GM23338 (cell line): ENCODE measurements at places on chromosomes 2 and 18. TPM values are rescaled to one million over a fixed set of nuclear protein-coding genes. Genes with fewer than 3 reads are reported as not detected.

TEX44 gene
- not detected in 2 replicates for polyA plus RNA-seq

MAPK4 gene
- polyA plus RNA-seq = 1.3 TPM in 2 replicates

ACP1 gene
- polyA plus RNA-seq = 263 and 281 TPM in 2 replicates

CRYGC gene
- polyA plus RNA-seq = not detected in 2 replicates

NUP35 gene
- 49.9 and 65.3 TPM in 2 replicates for polyA plus RNA-seq

LPIN1 gene
- polyA plus RNA-seq = 4.4 and 5.4 TPM in 2 replicates

ZNF516 gene
- polyA plus RNA-seq = 11.9 and 12.2 TPM in 2 replicates

PROC gene
- 2.4 and 2.7 TPM in 2 replicates for polyA plus RNA-seq

ESPNL gene
- polyA plus RNA-seq = 0.44 and 0.71 TPM in 2 replicates

LONRF2 gene
- 0.03 and 0.05 TPM in 2 replicates for polyA plus RNA-seq

NHEJ1 gene
- polyA plus RNA-seq = 16.5 and 19.6 TPM in 2 replicates

MYO7B gene
- not detected in 2 replicates for polyA plus RNA-seq

CIB4 gene
- not detected in 2 replicates for polyA plus RNA-seq

DARS1 gene
- polyA plus RNA-seq = 148 and 165 TPM in 2 replicates

GRCh38 chr2:27736031-27736889 is 35.3 kb upstream of the MRPL33 start:
- DNase-seq = no peak

DNA sequence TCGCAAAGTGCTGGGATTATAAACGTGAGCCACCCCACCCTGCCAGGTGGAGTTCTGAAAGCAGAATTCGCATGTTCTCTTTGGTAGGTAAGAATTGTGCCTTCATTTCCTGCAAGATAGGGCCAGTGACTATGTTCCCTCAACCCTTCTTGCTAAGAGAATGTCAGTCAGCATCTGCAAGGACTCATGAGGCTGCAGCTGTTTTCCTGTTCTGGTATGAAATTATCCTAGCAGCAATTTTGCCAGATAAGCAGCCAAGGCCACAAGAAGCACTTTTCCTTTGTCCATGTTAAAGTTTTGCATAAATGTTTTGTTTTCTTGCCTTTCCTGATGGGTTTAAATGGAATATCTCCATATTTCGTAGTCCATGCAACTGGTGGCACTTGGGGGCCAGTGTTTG is 6.8 kb upstream of the ARHGAP28 start:
- no peak for DNase-seq

GRCh38 chr18:45071956-45072355 is 391.3 kb downstream of the SETBP1 start:
- no peak for DNase-seq

- DNase-seq = no peak
These were observed 13.4 kb upstream of the TLK1 start for GRCh38 chr2:171174075-171174474.

- DNase-seq = no peak
These were observed 49.0 kb upstream of the TWSG1 start for GRCh38 chr18:9285604-9286003.

- peak; percentile 58 for DNase-seq
These were observed 756 bp upstream of the PTPN4 start for GRCh38 chr2:119758881-119759450.

GRCh38 chr2:219658874-219659273 is 31.4 kb downstream of the SLC4A3 start:
- DNase-seq = no peak

DNA sequence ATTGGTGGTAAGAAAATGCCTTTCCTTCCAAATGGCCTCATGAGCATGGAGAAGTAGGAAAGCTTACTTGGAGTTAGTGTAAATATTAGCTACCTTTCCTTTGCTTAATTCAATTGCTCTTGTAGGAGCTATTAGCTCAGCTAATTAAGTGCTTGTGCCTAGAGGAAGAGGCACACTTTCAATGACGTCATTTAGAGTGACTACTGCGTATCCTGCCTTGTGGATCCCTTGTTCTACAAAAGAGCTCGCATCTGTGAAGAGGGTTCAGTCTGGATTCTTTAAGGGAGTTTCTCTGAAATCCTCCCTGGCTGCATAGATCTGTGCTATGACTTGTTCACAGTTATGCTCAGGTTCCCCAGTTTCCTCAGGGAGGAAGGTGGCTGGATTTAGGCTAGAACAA is 122.5 kb upstream of the SPHKAP start:
- DNase-seq = no peak

GRCh38 chr2:238132463-238133450 is 5.7 kb upstream of the KLHL30 start:
- DNase-seq = no peak

DNA sequence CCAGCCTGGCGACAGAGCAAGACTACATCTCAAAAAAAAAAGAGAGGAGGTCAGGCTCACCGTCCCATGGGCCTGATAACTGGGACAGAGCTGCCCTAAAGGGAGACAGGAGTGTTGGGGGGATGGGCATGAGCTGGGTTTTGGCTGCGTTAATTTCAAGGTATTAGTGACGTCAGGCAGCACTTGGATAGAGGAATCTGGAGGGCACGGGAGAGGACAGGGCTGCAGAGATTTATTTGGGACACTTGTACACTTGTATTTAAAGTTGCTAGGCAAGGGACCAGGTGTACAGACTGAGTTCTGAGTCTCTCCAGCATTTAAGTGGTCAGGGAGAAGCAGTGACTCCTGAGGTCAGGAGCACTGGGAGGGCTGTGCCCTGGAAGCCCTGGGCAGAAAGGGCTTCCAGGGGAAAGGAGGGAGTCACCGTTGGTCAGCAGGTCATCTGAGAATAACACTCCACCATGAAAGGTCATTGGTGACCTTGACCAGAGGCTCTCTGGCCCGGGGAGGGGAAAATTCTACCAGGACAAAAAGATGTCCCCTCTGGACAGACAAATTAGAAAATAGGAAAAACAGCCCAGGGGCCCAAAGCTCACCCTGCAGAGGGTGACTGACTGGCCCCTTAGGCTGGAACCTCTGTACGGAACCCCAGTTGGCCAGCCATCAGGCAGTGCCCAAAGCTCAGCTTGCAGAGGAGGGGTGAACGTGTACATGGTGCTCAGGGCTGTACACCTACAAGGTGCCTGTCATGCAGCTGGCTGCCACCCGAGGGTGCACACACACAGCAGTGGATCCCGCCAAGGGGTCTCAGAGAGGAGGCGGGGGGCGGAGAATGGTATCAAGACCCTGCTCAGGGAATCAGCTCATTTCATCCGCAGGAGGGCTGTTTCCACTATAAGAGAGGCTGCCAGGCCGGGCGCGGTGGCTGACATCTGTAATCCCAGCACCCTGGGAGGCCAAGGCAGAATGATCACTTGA is 23.0 kb upstream of the CNNM3 start:
- no peak for DNase-seq

DNA sequence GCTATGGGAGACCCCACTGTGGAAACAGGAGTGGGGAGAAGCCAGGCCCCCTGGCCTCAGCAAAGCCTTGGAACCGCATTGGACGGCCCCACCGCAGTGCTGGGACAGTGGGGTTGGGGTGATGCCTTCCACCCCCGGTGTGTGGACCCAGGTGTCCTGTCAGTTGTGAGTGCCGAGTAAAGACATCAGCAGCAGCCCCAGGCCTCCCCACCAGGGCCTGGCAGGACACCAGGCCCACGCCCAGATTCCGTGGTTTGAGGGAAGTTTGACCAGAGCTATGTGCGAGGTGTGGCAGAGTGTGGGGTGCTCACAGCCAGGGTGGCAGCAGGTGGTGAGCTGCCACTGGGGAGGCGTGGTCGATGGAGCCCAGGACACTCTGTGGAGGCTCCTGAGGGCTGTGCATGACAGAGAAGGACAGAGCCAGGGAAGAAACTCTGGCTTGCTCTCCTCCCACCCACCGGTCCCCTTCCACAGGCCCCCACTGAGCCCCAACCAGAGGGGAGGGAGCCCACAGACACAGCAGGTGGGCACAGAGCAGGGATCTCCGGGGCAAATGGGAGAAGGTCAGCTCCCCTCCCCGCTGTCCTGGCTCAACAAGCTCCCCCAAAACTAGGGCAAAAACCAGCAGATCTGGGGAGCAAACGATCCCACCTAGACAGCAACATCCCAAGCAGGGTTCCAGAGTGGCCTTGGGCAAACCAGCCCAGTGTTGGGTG is 69.1 kb downstream of the TWIST2 start:
- DNase-seq = no peak

DNA sequence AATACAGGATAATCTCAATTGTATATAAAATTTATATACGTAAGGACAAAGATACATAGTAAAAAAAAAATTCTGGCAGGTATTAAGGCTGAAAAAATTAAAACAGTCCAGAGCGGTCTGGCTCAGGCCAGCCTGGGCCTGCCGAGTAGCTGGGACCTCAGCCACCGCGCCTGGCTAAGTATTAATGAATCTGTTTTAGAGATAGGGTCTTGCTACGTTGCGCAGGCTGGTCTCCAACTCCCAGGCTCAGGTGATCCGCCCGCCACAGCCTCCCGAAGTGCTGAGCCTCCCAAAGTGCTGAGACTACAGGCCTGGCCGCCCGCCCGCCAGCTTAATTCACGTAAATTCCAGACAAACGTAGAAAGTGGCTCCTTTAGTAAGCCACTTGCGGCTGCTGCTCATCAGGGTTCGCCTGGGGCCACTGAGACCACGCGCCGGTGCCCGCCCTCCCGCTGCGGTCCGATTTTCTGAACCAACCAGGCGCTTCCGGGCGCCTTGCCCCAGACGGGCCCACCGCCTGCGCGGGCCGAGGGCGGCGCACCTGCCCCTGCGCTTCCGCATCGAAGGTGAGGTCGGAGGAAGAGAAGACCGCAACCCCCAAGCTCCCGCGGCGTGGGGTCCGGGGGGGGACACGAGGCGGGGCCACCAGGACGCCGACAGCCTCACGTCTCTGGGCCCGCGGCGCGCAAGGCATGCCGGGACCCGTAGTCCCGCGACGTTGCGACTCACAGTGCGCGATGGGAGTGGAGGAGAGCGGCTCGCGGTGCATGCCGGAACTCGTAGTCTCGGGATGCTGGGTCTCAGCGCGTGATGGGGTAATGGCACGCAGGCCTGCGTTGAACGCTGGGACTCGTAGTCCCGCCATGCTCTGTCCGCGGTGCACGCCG is 695 bp upstream of the CTDP1 start:
- peak; percentile 99 for DNase-seq

- no peak for DNase-seq
These were observed 258.9 kb downstream of the ICOS start for GRCh38 chr2:204195498-204195897.

GRCh38 chr2:218860950-218861381 is 1.4 kb downstream of the WNT6 start:
- peak; percentile 97 for DNase-seq

DNA sequence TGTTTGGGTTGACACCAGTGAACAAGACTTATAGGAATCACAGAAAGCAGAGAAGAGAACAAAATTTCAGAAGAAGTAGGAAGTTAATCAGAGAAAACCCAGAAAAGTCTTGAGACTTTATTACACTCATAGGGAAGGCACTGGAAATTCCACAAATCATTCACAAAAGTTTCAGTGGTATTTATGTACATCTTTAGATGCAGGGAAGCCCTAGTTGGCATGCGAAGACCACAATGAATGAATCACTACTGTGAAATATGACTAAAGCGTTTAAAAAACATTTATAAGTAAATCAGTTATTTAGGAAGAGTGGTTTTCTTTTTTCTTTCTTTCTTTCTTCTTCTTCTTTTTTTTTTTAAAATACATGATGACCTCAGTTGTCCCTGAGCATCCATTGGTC is 105.1 kb downstream of the NUP35 start:
- no peak for DNase-seq

DNA sequence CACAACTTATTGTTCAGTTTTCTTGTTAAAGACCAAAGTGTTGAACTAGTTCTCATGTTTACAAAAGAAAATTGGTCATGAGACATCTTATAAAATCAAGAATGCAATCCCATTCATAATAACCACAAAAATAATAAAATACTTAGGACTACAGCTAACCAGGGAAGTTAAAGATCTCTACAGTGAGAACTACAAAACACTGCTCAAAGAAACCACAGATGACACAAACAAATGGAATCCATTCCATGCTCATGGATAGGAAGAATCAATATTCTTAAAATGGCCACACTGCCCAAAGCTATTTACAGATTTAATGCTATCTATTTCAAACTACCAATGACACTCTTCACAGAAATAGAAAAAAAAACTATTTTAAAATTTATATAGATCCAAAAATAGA is 1354.8 kb upstream of the CDH2 start:
- DNase-seq = no peak

DNA sequence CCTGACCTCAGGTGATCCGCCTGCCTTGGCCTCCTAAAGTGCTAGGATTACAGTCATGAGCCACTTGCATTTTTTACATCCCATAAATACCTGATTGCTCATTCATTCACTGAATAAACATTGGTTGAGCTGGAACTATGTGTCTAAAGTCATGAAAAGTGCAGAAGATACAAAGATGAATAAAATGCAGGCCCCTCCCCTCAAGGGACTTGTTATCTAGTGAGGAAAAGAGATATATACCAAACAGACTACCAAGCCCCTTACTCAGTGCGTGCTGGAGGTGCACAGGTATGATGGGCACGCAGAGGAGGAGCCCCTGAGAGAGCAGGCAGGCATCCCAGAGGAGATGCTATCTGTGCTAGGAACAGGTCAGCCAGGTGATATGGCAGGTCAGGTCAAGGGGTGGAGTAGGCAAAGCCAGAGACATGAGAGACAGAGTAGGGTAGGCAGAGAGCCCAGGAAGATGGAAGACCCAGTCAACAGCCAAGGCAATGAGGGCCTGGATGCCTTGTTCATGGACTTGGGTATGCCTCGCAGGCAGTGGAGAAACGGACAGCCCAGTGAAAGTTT is 7.7 kb downstream of the FHL2 start:
- no peak for DNase-seq

GRCh38 chr18:45321520-45321919 is 293.8 kb upstream of the SLC14A2 start:
- no peak for DNase-seq

DNA sequence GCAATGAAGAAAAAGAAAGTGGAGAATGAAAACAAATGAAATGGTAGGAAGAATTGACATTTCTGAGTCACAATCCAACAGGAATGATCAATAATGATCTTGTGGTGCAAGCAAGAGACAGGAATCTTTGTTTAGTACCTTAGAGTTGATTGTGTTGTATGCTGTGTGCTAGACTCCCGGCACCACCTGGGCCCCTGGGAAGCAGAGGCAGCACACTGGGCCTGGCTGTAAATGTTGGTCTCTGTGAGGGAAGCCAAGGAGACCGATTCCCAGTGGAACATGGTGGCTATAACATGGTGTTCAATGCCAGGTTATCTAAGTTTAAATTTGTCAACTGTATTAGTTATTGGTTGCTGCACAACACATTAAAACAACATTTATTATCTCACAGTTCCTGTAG is 9.8 kb upstream of the CWC22 start:
- DNase-seq = no peak

DNA sequence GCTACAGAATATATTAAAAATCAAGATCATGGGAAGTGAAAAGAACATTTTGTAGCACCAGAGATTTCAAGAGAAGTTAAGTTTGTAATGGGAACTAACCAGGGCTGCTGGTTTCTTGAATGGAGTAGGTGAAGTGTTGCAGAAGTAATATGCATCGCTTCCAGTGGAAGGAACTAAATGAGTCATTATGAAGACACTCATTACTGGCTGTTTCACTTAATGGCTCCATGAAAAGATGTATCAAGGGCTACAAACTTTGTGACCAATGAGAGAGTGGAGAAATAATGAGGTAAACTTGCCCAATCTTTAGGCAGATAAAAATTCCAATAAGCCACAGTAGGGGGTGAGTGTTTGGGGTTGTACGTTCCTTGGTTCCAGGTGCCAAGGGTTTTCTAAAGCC is 380.4 kb upstream of the POU3F3 start:
- DNase-seq = peak; percentile 7

DNA sequence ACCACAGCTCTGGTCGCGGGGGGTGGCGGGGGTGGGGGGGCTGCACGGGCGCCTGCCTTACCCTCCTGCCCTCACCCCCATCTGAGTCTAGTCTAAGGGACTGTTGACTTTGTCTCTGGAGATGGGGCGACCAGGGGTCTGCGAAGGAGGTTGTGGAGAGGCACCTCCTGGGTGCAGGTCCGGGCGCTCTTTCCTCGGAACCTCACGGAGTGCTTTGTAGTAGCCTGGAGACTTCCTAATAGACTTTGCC is 141.3 kb downstream of the MEIS1 start:
- DNase-seq = no peak
